Right atrium auricular region (tissue), 2 donors: ENCODE measurements at places on chromosomes 1 and 21. TPM values are rescaled to one million over a fixed set of nuclear protein-coding genes. Genes with fewer than 3 reads are reported as not detected.

GRCh38 chr1:180757657-180758056 lies 125.8 kb downstream of the XPR1 start:
- no peak for DNase-seq

GRCh38 chr1:25729790-25730644 lies 70.0 kb upstream of the SELENON start:
- no peak for DNase-seq

- peak; percentile 50 for DNase-seq
These were observed 14.1 kb downstream of the ZBTB18 start for GRCh38 chr1:244065063-244065793.

CFH gene
- total RNA-seq, result 88.1 TPM

AMY1C gene
- not detected for total RNA-seq

- DNase-seq, result no peak
These were observed 11.4 kb downstream of the SKI start for GRCh38 chr1:2239384-2239985.

DNA sequence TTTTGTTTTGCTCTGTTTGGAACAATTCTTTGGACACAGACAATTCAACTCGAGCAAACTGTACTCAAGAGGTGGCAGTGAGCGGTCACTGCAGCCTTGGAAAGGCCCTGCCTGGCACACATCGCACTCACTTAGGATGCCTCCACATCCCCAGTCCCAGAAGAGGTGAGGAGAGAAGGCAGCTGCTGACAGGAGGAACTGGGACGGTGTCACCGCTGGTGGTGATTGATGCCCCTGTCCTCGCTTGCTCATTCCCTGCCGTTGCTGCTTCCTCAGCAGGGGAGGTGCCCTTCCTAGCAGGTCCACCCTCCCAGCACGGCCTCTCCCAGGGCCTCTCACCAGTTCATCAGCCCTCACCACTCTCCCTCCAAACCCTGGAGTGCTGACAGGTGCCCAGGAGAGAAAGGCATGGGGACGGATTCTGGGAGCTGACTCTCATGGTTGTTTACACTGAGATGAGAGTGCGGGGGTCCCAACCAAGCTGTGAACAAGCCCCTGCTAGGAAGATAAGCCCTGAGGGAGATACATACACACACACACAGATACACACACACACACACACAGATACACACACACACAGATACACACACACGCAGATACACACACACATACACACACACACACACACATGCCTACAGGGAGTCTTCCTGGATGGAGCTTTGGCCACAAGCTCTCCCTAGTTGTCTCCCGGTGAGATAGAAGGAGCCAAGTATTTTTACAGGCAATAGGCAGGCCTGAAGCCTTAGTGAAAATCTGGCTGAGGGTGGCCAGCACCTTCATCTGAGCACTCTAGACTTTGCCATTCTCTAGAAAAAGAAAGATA lies 101.1 kb downstream of the CDC7 start:
- DNase-seq, result peak; percentile 72

GRCh38 chr1:60664086-60664625 lies 418.2 kb upstream of the NFIA start:
- no peak for DNase-seq

DNA sequence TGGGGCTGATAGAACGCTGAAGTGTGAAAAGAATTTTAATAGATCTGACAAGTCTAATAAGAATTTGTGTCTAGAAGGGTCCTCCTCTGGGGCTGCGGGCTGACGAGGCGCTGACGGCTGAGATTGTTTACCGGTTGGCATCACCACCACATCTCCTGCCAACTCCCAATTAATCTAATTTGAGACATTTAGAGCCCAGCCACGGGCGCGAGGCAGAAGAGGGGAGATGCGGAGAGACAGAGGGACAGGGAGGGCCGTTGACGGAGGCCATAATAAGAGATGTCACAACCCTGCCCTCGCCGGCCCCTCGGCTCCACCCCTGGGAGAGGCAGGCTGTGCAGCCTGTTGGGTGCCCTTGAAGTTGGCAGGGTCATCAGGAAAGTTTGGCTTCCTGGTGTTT lies 109.3 kb downstream of the PAX7 start:
- DNase-seq, result no peak

GRCh38 chr1:205933671-205934618 lies 9.3 kb downstream of the SLC26A9 start:
- no peak for DNase-seq

TIAM1 gene
- 4.1 TPM for total RNA-seq

DNA sequence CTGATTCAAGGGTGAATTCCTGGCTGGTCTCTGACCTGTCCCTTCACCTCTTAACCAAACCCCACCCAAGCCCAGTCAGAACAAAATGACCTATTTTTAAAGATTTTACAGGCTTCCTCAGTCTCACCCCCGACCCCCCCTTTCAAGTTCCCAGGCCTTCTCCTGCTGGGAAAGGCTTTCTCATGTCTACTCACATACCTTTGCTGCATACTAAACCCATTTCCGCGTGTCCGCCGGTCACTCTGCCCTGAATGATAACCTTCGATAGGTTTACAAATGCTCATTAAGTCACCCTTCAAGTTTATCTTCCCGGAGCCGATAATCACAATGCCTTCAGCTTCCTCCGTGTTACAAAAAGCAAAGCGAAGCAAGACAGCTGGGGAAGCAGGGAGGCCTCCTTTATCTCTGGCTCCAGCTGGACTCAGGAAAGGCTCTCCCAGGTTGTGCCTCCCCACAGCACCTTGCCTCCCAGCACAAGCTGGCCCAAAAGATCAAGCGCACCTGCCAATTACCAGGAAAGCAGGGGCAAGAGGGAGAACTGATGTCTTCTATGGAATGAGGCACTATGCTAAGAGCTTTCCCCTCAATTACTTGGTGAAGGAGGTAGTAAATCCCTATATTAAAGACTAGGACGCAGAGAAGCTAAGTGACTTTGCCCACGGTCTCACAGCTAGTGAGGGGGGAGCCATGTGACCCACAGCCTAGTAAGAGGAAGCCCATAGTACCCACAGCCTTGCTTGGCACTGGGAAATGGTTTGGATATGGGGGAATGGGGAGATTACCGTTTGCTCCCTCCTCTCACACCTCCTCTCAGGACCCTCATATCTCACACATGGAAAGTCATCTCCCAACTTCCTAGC lies 15.9 kb downstream of the SMIM12 start:
- DNase-seq, result no peak

NUDT4B gene
- total RNA-seq, result 88.6 TPM

PDE9A gene
- 2.0 TPM for total RNA-seq

GRCh38 chr1:153832293-153832692 lies 57.1 kb downstream of the SLC27A3 start:
- no peak for DNase-seq
